ENCODE measurements at places on chromosomes 4 and X.

DNA sequence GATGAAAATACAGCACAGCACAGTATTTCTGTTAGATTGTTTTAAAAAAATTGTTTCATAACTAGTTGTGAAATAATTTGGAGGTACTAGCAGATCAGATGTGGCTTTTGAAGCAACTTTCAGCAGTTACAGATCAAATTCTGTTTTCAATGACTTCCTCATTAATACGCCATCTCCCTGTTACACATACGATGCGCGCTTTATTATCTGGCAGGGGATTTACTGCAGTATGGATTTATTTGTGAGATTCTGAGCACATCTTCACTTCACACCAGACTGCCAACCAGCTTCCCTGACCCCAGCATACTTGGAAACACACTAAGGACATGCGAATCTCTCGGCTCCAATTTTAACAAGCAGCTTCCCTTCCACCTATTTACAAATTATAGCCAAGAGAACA is 235.5 kb upstream of the DIAPH2 start:
- no peaks in the 10 kb centered on the region for H3K36me3 ChIP-seq
- no peaks in the 10 kb centered on the region for H3K27me3 ChIP-seq
- H3K27ac ChIP-seq = no peak overlapping the region
- DNase-seq = no peak
- H3K4me1 ChIP-seq = no peaks in the 10 kb centered on the region

DNA sequence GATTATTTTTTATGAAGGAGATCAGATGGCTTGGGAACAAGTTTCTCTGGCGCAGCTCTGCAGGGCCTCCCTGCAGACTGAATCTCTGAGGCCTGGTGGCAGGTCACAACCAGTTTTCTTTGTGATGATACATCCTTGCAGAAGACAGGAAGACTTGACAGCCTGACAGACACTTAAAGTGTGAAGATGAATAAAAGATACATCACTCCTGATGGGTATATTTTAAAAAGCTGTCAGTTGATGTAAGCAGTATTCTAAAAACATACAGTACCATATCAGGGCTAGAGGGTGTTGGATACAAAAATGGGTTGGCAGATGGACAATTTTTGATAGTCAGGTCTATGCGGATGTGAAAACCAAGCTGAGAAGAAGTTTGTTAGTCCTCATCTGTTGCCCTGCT is 239.5 kb downstream of the LHFPL1 start:
- H3K4me3 ChIP-seq = no peak overlapping the region
- H3K4me1 ChIP-seq = no peaks in the 10 kb centered on the region
- no peak for DNase-seq
- no peaks in the 10 kb centered on the region for H3K36me3 ChIP-seq
- H3K27me3 ChIP-seq = no peaks in the 10 kb centered on the region

GRCh38 chr4:118953276-118953675 is 64.6 kb downstream of the SYNPO2 start:
- no peaks in the 10 kb centered on the region for H3K27me3 ChIP-seq
- no peak for DNase-seq
- H3K27ac ChIP-seq = peak overlapping the region; percentile 79
- H3K4me3 ChIP-seq = no peak overlapping the region

- H3K36me3 ChIP-seq = no peaks in the 10 kb centered on the region
- no peak for DNase-seq
- H3K4me3 ChIP-seq = no peak overlapping the region
- H3K4me1 ChIP-seq = peaks cover 2% of the 10 kb centered on the region
- H3K27ac ChIP-seq = no peak overlapping the region
- no peaks in the 10 kb centered on the region for H3K27me3 ChIP-seq
Observed at GRCh38 chrX:151792505-151792904, 58.0 kb downstream of the CNGA2 start.

DNA sequence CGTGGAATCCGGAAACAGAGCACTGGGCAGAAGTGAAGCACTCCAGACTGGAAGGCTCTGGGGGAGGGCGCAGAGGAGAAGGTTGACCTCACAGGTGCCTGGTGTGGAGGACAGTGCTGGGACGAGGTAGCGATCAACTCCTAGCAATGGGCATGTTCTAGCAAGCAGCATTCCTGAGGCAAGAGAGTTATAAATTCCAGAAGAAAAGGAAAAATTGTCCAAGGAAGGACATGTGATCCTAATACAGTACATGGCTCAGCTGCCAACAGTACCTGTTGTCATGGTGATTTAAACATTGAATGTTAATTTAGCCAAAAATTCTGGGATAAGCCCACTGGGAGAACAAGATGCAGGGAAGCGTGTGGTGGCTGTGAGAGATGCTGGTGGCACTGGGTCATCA is 8.2 kb downstream of the ARHGAP4 start:
- no peak overlapping the region for H3K4me3 ChIP-seq
- H3K27ac ChIP-seq = no peak overlapping the region
- no peak for DNase-seq

- no peak overlapping the region for H3K4me3 ChIP-seq
- H3K27me3 ChIP-seq = no peaks in the 10 kb centered on the region
- H3K4me1 ChIP-seq = no peaks in the 10 kb centered on the region
- H3K27ac ChIP-seq = no peak overlapping the region
- no peak for DNase-seq
- H3K36me3 ChIP-seq = no peaks in the 10 kb centered on the region
Observed at GRCh38 chr4:42678512-42678911, 21.6 kb upstream of the ATP8A1 start.

GRCh38 chrX:77415882-77416281 is 31.3 kb upstream of the FGF16 start:
- H3K4me3 ChIP-seq = no peak overlapping the region
- DNase-seq = no peak
- peak overlapping the region; percentile 63 for H3K27ac ChIP-seq

GRCh38 chrX:40579900-40580536 is 752 bp upstream of the ATP6AP2 start:
- DNase-seq = no peak
- H3K27me3 ChIP-seq = no peaks in the 10 kb centered on the region
- H3K27ac ChIP-seq = peak overlapping the region; percentile 86
- H3K4me3 ChIP-seq = peak overlapping the region; percentile 60
- H3K36me3 ChIP-seq = no peaks in the 10 kb centered on the region
- peaks cover 8% of the 10 kb centered on the region for H3K4me1 ChIP-seq
